Activated CD8-positive, alpha-beta memory T cell treated with anti-CD3 and anti-CD28 coated beads, Interleukin-2, amount 50 U/mL, for 4 hours (primary cell): ENCODE measurements at places on chromosomes 4 and X.
A peak's percentile ranks its signal among the peaks of the same experiment; 100 is the strongest.

- peak; percentile 38 for DNase-seq
Observed at GRCh38 chrX:41559235-41560052, 112.3 kb downstream of the NYX start.

DNA sequence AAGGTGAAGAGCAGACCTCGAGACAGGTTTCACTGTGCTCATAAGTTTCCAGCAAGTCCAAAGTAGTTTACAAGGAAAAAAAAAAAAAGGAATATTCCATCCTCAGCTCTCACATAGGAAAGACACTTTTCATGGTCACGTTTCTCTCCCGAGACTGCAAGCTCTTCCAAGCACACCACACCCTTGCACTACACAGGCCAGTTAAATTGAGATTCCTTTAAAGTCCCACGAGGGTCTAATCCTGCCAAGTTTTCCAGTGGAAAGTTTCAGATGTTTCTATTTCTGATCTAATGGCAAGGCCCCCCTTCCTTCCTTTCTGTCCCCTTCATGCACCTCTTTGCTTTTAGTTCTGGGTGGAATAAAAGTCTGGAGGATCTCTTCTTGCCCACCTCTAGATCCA is 67.9 kb upstream of the PCDH19 start:
- no peak for DNase-seq

DNA sequence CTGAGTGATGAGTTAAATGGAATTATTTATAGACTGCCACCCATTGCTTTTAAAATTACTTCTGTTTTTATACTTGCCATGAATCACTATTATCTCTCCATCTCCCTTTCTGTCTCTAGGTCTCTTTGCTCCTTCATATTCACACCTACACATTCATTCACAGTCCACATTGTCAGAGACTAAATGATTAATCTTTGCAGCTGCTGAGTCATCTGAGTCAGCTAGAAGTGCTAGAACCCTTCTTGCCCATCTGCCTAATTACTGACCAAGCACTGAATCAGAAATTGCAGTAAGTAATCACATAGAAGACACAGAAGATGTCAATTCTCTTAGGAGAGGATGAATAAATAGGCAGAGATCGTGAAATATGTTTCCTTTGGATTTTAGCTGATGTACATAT is 31.6 kb upstream of the RPS6KA6 start:
- DNase-seq = no peak

- no peak for DNase-seq
Observed at GRCh38 chrX:70422851-70423341, at the start of gene GDPD2. TSS of gene GDPD2 (plus strand) at chrX:70423314. CDS start at chrX:70424985, 1,671 bp downstream.

GRCh38 chrX:6708041-6708440 is 173.1 kb upstream of the VCX3A start:
- no peak for DNase-seq

DNA sequence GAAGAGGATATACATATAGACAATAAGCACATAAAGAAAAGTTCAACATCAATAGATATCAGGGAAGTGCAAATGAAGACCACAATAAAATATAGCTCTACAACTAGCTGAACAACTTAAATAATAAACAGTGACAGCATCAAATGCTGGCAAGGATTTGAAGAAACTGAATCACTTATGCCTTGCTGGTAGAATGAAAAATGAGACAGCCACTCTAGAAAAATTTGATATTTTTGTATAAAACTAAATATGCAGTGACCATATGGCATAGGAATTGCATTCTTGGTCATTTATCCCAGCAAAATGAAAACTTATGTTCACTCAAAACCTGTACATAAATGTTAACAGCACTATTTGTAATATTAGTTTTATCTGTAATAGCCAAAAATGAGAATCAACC is 1102.0 kb downstream of the C4orf33 start:
- DNase-seq = no peak

GRCh38 chr4:177671387-177671786 is 229.2 kb upstream of the AGA start:
- no peak for DNase-seq

GRCh38 chr4:32631831-32632230 is 1911.7 kb downstream of the PCDH7 start:
- no peak for DNase-seq

DNA sequence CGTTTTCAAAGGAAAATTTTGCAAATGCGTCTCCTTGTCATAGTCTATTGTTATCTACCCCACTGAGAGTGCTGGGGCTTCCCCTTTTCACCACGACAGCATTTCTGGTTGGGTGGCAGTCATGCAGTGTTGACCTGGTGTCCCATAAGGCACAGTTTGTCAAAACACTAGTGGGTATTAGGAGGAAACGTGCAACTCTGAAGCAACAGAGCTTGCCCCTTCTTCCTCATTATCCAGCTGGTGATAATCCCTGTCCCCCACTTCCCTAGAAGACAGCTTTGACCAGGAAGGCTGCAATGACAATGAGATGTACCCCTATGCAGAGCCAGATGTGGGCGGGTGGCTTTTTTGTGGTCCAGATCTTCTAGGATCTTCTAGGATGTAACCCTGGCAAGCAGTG is 1.8 kb downstream of the TBC1D1 start:
- peak; percentile 54 for DNase-seq

DNA sequence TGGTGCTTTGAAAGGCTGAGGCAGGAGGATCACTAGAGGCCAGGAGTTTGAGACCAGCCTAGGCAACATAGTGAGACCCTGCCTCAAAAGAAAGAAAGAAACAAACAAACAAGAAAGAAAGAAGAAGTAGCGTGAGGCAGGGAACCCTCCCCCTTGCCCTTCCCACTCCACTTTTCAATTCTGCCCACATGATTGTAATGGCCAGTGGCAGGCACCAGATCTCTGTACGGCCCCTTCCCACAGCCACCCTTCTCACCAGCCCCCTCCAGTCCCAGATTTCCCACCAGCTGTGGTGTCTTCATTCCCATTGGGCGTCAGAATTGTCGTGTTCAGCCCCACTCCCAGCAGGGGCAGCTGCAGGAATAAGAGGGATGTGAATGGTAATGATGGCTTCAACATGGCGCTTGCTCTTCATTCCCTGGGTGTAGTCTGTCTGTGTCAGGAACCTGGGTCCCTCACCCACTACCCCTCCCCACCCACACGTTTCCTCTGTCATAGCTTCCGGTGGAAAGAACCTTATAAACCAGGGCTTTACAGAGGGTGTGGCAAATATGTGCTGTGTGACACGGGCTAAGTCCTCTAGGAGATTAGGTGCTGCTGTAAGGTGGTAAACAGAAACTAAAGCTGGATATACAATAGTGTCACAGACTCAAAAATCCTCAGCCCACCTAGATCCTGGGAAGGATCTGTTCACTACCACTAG is at the start of gene IL2RG:
IL2RG (minus strand) TSS at position 437 of the 703 bp plus-strand sequence; CDS start at position 399, 38 bp downstream.
- peak; percentile 76 for DNase-seq

- no peak for DNase-seq
Observed at GRCh38 chr4:54234497-54235205, 5.6 kb downstream of the PDGFRA start.

GRCh38 chr4:72641611-72642010 is 72.6 kb upstream of the ADAMTS3 start:
- DNase-seq = no peak

DNA sequence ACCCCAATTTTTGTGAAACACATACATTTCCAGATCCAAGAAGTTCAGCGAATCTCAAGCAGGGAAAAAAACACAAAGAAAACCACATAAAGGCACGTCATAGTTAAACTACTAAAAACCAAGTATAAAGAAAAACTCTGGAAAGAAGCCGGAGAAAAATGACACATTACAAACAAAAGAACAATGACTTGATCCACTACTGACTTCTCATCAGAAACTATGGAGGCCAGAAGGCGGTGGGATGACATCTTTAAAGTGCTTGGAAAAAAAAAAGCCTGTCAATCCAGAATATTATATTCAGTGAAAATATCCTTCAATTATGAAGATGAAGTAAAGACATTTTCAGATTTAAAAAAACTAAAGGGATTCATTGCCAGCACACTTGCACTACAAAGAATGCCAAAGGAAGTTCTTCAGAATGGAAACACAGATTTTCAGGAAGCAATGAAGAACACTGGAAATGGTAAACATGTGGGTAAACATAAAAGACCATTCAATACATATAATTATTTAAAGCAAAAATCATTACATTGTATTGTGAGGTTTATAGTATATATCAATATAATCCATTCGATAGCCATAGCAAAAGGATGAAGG is 32.6 kb upstream of the PPP2R2C start:
- no peak for DNase-seq

GRCh38 chrX:112835019-112835418 is 5.6 kb downstream of the AMOT start:
- no peak for DNase-seq

GRCh38 chr4:79413886-79414285 is 5.9 kb upstream of the GK2 start:
- DNase-seq = no peak

DNA sequence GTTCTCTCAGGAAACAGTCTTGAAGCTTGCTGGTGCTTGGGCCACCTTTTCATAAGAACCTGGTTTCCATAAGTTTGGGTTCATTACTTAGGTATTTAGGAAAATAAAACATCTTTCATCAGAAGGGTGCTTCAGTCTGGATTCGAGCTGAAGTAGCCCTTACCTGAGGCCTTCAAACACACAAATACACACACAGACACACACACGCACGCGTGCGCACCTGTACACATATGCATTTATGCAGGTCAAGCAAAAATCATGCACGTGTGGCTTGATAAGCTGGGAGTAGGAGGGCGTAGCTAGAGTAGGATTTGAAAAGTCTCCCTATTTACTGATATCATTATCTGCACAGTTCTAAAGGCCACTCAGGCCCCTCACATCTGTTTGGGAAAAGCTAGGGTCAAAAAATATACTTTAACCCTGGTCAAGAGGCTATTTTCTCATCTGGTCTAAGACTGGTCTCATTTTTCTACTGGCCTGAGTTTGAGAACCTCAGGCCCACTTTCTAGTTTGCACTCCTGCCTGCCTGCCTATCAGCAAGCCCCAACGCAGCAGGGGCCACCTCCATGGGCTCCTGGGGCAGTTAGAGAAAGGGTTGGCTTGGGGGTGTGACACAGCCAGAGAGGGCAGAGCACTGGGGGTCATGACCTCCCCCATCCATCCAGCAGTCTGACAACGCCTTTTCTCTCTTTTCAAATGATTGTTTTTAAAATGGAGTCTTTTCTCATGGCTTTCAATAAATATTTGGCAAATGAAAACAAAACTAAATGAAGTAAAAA is 64.3 kb downstream of the RASL11B start:
- DNase-seq = no peak

- no peak for DNase-seq
Observed at GRCh38 chr4:83503974-83504373, 19.1 kb upstream of the ABRAXAS1 start.

DNA sequence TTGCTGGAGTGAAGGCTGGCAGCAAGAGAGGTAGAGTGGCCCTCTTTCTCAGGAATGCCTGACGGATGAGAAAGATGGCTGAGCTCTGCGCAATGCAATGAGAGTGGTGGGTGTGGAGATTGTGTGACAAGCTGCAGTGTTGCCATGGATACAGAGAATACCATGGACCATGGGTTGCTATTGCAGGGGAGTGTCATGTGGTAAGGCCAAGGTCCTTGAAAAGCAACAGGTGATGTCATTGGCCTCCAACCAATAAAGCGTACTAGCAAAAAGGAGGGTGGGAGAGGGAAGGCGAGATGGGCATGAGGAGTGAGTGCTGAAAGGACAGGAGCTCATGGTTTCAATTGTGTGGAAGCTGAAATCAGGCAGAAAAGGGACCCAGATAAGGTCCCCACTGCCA is 1.8 kb downstream of the PNMA5 start:
- DNase-seq = no peak

GRCh38 chrX:122184791-122185190 is 999.3 kb upstream of the GRIA3 start:
- DNase-seq = no peak

GRCh38 chrX:113759422-113759821 is 824.5 kb upstream of the HTR2C start:
- DNase-seq = no peak

GRCh38 chr4:6639137-6639680 is 1.3 kb upstream of the MRFAP1 start:
- DNase-seq = no peak

DNA sequence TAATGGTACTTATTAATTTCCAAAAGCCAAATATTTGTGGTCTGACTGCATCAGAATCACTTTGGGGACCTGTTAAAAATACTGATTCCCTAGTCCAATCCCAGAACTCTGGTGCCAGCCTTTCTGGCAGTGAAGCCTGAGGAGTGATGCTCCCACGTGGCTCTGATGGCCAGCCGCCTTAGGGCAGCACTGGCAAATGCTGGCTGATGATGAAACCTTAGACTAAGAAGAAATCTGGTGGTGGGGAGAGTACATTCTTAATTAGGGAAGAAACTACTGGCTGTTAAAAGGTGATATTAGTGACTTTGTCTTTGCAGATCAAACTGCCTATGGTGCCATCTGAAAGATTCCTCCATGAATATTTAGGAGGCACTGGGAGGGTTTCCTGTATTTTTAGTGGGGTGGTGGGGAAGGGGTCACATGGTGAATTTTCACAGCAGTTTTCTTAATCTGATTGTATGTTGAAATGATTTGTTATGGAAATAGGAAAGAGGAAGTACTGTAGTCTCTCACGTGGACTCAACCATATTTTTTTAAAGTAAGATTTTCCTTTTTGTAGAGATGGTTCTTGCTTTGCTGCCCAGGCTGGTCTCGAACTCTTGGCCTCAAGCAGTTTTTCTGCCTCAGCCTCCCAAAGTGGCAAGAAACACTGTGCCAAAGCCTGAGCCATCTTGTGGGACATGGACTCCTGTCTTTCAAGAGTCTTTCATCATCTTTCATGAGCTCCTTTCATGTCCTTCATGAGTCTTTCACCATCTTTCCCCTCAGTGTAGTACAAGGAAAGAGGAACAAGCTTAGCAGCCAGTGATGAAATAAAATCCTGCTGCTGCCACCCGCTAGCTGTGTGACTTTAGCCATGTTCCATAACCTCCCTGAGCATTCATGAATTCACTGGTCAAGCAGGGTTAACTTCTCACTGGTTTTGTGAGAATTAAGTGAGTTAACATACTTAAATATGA is 90.8 kb downstream of the ZNF330 start:
- DNase-seq = no peak

DNA sequence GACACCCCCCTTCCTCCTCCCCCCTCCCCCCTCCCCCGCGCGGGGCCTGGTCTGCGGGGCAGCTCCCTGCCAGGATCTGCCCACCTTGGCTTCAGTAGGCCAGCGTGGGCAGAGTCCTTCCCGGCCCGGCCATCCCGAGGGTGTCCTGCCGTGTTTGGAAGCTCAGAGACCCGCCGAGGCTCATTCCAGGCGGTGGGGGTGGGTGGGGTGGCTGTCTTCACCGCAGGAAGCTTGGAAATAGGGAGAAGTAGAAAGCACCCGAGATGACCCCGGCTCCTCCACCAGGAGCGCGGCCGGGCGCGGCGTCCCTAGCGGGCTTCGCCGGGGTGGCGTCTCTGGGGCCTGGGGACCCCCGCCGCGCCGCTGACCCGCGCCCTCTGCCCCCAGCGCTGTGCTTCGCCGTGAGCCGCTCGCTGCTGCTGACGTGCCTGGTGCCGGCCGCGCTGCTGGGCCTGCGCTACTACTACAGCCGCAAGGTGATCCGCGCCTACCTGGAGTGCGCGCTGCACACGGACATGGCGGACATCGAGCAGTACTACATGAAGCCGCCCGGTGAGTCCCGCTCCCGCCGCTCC is 1.6 kb downstream of the NAT8L start:
- no peak for DNase-seq

- no peak for DNase-seq
Observed at GRCh38 chr4:98711526-98711925, 53.1 kb upstream of the TSPAN5 start.
